Hematopoietic multipotent progenitor cell treated with erythropoietin and hydrocortisone succinate and interleukin-3 and kit ligand, for 6 days (in vitro differentiated cells): ENCODE measurements at places on chromosomes 12 and 14.

GRCh38 chr12:20000229-20000849, 368.0 kb upstream of the PDE3A start:
- no peak for DNase-seq

GRCh38 chr12:91889059-91889458, 256.6 kb downstream of the BTG1 start:
- no peak for DNase-seq

GRCh38 chr14:92135269-92135668, 13.5 kb downstream of the CPSF2 start:
- peak; percentile 67 for DNase-seq

- no peak for DNase-seq
Measured at GRCh38 chr12:45565590-45565989, 163.9 kb upstream of the ARID2 start.

DNA sequence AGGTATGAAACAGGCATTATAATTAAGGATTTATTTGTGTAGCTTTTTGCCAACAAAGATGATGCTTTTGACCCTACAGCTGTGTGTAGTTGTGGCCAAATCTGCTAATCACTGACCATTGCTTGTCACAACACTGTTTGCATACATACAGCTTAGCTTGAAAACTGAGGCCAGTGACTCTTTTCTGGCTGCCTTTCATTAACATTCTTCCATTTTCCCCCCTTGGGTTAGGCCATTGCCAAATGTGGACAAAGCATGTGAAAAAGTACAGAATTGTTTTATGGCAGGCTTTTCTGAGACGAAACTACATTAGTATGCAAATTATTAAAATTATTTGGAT, 263.3 kb downstream of the SLC16A7 start:
- DNase-seq, result no peak

DNA sequence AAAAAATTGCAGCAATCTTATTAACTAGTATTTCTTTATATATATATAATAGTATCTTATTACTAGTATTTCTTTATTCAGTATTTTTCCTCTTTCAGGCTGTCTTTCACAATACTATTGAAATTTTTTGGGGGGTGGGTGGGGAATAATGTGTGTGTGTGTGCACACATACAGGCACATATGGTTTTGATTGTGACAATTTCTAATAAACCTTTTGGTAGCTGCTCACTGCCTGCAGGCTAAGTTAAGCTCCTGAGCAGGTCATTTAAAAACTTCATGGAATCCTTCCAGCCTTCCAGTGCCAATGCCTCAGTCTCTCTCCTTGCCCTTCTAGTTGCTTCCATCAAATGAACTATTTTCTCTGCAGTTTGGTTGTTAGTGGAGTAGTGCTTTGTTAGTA, 490.1 kb downstream of the PCNX1 start:
- no peak for DNase-seq

- no peak for DNase-seq
Measured at GRCh38 chr14:29587046-29587445, 340.6 kb downstream of the PRKD1 start.

- DNase-seq, result no peak
Measured at GRCh38 chr12:120287491-120287890, 4.2 kb downstream of the RNU4-2 start.

- DNase-seq, result no peak
Measured at GRCh38 chr12:16608946-16609539, 3.1 kb upstream of the LMO3 start.

GRCh38 chr12:50354908-50355307, 41.5 kb downstream of the FAM186A start:
- DNase-seq, result no peak

- DNase-seq, result no peak
Measured at GRCh38 chr12:92566448-92567019, 136.3 kb upstream of the PLEKHG7 start.

GRCh38 chr14:60353420-60353819, 104.4 kb downstream of the PPM1A start:
- DNase-seq, result no peak

DNA sequence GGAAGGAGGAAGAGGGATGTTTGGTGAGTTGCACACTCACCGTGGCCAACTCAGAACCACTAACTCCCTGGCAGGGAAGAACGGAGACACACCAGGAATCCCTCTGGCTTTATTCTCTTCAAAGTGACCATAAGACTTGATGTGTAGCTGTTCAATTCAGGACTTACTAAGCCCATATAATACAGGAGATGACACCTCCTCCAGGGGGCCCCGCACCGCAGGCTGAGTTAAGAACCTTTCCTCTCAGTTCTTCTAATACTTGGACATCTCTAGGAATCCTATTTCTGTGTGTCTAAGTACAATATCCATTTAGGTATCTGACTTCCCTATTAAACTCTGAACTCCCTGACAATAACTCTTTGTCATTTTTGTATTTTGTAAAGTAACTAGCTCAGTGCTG, 49.5 kb downstream of the DCAF4 start:
- DNase-seq, result peak; percentile 54

DNA sequence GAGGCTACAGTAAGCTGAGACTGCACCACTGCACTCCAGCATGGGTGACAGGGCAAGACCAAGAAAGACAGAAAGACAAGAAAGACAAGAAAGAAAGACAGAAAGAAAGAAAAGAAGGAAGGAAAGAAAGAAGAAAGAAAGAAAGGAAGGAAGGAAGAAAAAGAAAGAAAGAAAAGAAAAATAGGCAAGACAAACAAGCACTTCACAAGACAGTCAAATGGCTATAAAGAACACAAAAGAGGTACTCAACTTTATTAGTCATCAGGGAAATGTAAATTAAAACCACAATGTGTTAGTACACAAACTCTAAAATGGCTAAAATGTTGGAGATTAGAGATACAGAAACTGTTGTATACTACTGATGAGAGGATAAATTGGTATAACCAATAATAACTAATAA, 6.6 kb downstream of the ATXN3 start:
- no peak for DNase-seq

DNA sequence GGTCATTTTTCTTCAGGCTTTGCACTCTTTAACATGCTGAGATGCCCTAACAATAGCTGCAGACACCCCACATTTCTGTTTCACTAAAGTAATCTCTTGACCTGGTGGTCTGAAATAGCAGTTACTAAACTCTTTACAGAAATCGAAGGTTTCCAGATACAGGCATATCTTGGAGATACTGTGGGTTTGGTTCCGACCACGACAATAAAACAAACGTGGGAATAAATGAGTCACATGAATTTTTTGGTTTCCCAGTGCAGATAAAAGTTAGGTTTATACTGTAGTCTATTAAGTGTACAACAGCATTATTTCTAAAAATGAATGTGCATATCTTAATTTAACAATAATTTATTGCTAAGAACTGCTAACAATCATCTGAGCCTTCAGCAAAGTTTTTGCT, 208.7 kb downstream of the EGLN3 start:
- DNase-seq, result peak; percentile 20

DNA sequence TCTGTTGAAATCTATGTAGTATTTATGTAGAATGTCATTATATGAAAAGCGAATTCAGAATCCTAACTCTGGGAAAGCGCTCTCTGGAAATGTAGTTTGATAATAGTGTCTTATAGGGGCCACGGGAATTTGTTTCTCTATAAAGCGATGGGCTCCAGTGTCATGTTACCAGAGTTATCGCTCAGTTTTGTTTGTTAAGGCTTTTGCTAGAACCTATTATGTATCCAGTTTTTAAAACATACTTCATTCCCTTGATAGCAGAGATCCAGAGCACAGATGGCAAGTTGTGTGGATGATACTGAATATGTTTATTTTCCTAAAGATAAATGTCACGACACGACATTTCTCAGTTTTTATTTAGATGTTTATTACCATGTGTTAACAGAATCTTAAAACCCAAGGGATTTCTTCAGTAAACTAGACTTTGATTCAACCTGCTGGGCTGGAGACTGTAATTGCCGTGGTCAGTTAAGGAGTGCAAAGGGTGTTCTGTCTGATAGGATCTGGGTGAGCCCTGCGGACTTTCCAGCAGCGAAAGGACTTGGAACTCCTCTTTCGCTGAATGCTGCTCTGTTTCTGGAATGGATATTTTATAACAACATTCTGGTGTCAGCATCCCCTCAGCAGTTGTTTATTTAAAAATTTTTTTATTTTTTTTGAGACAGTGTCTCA, 1.7 kb upstream of the DNAH10 start:
- DNase-seq, result no peak

DNA sequence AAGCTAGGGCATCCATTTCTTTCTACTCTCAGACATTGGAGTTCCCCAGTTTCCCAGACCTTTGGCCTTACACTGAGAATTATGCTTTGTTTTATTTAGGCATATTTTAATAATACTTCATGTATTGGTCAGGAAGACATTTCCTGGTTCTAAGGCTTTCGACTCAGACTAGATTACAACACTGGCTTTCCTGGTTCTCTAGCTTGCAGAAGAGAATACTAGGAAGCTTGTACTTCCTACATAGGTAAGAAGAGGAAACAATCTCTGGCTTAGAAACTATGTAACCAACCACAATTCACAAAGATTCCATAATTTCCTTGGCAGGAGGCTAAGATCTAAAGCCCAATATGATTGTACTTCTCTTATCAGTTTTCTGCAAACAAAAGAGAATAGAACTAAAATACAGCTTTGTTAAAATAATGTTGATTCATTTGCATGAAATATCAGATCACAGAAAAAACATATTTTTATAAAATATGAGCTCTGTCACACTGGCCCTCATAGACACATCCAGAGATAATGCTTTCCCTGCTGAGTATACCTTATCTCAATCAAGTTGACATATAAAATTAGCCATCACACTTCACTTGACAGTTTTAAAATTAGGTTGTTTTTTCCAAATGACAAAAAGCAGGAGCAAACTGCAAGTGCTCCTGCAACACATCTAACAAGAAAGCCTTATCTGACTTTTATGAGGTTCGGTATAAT, 30.5 kb downstream of the CLEC2D start:
- DNase-seq, result no peak

GRCh38 chr12:88951177-88951576, 370.9 kb upstream of the KITLG start:
- DNase-seq, result no peak

DNA sequence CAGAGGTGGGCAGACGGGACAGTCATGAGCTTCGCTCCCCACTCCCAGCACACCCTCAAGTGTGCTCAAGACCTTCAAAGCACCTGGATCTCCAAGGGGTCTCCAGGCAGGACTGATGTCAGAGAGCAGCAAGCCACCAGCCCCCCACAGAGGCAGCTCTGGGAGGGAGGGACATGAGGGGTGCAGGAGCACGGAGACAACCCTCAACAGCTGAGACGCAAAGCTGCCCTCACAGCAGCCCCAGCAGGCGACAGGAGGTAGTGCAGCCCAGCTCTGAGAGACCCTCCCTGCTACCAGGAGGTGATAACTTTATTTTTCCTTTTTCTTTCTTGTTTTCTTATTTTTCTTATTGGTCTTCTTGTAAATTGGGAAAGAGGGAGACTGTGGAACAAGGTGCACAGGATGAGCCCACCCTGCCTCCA, 17.9 kb downstream of the SIVA1 start:
- peak; percentile 32 for DNase-seq

- DNase-seq, result no peak
Measured at GRCh38 chr12:77497647-77498046, 333.0 kb upstream of the NAV3 start.

- DNase-seq, result no peak
Measured at GRCh38 chr14:67806246-67806645, 10.1 kb downstream of the ZFYVE26 start.

DNA sequence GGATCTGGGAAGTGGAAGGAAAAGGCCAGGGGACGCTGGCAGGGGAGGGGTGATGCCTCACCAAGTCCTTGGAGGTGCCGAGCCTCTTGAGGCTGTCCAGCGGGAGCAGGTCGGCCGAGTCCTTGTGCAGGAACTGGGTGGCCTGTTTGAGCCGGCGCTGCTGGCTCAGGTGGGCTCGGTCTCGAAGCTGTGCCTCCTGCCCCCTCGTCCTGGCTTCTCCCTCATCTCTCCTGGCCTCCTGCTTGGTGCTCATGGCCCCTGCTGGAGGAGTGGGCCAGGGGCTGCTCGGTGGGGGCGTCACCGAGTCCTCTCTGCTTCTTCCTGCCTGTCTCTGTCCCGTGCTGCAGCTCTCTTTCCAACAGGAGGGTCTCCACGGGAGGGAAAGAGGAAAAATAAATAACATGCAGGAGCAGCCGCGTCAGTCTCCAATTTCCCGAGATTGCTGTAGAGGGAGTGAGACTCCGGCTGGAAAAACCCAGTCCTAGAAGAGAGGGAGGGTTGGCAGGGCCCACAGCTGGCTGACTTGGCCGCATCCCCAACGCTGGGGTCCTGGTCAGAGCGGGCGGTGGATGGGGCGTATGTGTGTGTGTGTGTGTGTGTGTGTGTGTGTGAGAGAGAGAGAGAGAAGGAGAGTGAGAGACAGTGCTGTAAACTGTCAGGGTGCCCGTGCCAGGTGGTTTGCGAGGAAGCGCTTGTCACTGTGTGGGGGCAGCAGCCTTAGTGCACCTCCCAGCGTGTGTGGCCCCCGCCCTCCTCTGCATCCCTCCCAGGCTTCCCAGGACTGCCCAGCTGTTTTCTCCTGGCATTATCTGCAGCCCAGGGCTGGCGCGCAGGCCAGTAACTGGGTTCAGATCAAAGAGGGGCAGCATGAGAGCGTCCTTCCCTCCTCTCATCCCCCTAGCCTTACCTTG, at the start of gene NRIP2:
Gene NRIP2 (minus strand): TSS at position 455 of the 911 bp plus-strand sequence. CDS start 52 bp downstream, at position 403.
- DNase-seq, result no peak

DNA sequence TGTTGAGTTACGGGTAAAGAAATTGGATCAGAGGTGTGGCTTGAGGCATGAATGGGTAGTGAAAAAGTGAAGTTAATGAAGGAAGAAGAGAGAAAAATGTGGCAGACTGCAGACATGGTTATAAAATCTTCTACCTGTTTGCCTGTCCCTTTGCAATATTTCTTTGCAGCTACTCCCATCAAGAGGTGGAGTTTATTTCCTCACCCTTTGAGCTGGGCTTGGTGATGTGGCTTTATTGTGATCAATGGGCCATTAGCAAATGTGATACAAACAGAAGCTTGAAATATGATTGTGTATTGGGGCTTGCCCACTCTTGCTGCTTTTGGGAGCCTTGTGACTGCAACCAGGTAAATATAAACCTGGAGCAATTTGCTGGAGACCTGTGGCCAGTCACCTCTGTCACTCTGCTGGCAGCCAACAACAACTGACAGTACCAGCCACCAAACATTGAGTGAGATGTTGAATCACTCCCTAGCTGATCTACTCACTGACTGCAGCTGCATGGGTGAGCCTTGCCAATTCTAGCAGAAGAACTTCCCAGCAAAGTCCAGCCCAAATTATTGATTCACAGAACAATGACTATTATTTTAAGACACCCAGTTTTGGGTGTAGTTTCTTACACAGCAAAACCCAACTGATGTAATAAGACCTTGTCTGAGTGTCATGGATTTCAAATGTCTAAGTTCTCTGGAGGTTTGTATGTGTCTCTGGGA, 151.0 kb upstream of the ATP2B1 start:
- DNase-seq, result no peak

- DNase-seq, result no peak
Measured at GRCh38 chr12:47977772-47978597, 14.6 kb downstream of the TMEM106C start.

DNA sequence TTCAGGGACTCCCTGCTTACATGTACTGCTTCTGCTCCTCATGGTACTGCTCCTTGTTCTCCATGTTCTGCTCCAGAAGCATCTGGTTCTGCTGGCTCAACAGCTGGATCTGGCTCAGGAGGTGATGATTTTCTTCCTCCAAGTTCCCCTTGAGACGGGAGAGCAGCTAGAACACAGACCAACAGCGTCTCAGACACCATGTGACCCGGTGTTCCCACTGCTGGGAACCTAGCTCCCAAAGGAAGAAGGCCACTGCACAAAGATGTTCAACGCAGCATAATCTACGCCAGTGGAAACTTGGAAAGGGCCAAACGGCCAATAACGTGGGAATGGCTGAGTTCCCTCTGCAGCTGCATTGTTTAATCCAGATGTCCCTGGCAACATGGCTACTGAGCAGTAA, 49.6 kb upstream of the GPR68 start:
- no peak for DNase-seq

- no peak for DNase-seq
Measured at GRCh38 chr14:93868165-93868564, 59.0 kb upstream of the FAM181A start.
